G401 (cell line): ENCODE measurements at places on chromosomes 3 and 15. TPM values are rescaled to one million over a fixed set of nuclear protein-coding genes. Genes with fewer than 3 reads are reported as not detected.

FGF7 gene
- not detected in 2 replicates for total RNA-seq

CCDC13 gene
- 1.4 and 3.3 TPM in 2 replicates for total RNA-seq

HTR3E gene
- not detected in 2 replicates for total RNA-seq

VIPR1 gene
- 0.14 TPM in 1 of 2 replicates, not detected in the other for total RNA-seq

RAD51 gene
- total RNA-seq: 7.1 and 12.0 TPM in 2 replicates
